HuH-7 (cell line): ENCODE measurements at places on chromosomes 3 and 15.

DNA sequence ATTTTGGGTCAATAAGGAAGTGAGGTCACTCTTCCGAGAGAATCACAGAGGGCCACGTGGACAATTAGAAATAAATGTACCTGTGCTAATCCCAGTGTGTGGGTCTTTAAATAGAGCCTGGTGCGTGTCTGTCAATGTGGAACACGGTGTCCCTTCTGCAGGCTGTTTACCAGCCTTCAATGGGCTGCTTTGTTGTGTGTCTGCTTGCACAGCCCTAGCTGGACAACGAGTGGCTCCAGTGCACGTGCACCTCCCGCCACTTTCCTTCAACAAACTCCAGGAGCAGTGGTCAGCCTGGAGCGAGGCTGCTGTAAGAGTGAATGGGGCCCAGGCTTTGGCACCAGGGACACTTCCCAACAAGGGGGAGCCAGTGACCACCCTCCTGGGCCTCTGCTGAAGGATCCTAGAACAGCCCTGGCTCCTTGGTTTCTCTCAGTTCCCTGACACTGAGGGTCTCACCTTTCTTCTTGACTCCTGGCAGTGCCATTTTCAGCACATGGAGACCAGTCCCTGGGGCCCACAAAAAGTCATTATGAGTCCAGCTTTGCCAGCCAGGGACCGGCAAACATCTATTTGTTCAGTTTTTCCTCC, 76.1 kb downstream of the ISG20 start:
- DNase-seq, result no peak

GRCh38 chr3:54131026-54131605, 8.8 kb downstream of the CACNA2D3 start:
- DNase-seq, result no peak

DNA sequence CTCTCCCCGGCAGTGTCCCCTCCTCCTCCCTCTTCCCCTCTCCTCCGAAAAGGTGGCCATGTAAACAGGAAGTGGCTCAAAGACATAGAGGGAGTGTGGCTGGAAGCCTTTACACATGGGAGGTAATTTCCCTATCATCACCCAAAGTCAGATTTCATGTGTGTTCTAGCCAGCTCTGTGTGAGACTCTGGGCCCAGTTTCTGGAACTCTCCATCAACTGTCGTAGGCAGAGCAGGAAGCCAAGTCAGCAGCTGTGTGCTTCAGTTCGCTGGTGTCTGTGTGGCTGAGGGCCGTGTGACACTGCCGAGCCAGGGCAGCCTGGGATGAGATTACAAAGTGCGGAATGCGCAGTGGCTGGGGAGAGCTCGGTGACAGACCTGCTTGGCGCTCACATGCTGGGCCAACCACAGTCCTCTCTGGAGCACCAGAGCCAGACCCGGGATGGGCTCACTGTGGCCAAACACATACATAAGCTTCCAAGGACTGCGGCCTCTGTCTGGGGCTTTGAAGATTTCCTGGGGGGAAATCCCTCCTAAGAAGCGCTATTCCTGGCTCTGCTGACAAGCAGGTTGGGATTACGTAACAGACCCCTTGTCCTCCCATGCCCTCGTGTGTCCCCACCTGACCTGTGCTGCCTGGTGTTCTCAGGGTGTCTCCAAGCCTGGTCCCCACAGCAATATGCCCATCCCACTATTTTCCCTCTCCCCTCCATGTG, 50.7 kb downstream of the UMPS start:
- peak; percentile 60 for DNase-seq

DNA sequence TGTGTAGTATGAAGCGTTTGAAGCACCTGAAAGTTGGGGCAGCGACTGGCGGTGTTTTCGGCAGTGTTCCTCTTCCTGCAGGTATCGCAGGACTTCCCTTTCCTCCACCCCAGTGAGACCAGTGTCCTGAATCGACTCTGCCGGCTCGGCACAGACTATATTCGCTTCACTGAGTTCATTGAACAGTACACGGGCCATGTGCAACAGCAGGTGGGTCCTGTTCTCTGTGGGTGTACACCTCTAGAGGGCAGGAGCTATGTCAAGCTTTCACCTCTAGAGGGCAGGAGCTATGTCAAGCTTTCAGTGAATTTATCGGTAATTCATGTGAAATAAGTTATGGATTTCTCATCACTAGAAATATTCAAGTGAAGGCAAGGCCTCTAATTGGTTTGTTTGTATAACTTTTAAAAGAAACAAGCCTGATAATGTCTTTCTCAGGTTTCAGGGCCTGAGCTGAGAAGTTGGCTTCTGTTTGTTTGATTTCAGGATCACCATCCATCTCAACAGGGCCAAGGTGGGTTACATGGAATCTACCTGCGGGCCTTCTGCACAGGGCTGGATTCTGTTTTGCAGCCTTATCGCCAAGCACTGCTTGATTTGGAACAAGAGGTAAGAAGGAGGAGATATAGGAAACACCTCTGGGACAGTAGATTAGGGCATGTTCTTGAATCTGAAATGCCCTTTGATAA, 5.3 kb downstream of the TUBGCP4 start:
- DNase-seq, result peak; percentile 30

DNA sequence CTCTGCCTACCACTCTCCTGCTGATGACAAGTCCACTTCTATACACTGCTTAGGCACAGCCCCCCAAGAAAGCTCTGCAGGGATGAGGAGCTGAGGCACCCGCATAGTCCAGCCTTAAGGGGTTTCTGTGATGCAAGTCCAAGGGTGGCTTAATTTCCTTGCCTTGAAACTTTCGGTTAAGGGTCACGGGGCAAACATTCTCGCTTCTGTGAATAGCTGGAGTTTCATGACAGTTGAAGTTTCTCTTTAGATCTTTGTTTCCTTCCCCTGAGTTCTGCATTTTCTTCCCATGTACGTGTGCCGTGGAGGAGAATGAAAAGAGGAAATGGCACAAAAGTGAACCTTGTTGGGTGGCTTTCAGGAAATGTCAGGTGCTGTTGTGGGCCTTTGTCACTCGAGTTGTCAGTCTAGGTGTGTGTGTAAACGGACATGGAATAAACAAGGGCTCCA, 7.0 kb downstream of the GPR160 start:
- no peak for DNase-seq

DNA sequence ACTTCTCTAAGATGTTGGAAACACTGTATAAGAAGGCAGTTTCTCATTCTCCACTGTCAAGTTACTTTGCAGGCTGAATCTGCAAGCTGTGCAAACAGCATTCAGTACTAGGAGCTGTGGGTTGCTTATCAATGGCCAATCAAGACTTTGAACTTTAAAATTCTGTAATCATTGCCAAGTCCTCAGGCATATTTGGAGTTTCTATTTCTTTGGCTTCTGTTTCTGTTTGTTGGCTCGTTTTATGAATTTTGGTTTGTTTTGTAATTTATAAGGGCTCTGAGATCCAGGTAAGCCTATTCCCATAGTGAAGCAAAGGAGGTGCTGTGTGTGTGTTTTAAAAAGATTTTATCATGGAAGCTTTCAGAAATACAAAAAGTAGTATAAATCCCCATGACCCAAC, 32.1 kb downstream of the TLNRD1 start:
- DNase-seq, result no peak

- DNase-seq, result no peak
Measured at GRCh38 chr15:37397266-37398022, 297.1 kb upstream of the MEIS2 start.

DNA sequence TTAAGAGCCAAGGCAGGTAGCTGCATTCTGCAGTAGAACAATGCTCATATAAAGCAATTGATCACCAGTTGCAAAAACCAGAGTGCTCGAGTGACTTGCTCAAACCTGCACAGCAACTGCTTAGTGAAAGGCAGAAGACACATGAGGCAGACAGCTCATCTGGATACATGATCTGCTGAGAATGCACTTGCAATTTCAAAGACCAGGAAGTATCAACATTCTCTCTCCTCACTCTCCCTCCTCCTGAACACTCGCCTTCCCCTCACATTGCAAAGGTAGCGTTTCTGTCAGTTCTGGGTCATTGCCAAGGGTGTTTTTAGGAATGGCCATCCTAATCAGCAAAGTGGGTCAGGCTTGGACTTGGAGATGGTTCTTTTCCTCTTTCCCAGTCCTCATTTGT, 61.0 kb downstream of the BFSP2 start:
- no peak for DNase-seq

DNA sequence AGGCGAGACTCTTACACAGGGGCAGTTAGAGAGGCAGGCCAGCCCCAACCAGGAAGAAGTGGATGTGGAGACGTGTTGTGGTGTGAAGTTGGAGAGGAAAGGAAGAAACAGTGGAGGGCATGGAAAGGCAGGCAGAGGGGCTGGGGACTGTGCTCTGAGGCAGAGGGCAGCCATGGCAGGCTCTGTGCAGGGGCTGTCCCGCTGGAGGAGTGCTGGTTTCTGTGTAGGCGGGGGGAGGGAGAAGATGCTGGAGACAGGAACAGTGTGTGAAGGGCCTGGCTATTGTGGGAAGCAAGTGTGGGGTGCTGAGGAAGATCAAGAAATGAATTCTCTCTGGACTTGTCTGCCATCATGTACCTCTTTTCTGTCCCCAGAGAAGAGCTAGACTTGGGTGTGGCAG, 21.0 kb downstream of the SNAPC5 start:
- DNase-seq, result no peak

DNA sequence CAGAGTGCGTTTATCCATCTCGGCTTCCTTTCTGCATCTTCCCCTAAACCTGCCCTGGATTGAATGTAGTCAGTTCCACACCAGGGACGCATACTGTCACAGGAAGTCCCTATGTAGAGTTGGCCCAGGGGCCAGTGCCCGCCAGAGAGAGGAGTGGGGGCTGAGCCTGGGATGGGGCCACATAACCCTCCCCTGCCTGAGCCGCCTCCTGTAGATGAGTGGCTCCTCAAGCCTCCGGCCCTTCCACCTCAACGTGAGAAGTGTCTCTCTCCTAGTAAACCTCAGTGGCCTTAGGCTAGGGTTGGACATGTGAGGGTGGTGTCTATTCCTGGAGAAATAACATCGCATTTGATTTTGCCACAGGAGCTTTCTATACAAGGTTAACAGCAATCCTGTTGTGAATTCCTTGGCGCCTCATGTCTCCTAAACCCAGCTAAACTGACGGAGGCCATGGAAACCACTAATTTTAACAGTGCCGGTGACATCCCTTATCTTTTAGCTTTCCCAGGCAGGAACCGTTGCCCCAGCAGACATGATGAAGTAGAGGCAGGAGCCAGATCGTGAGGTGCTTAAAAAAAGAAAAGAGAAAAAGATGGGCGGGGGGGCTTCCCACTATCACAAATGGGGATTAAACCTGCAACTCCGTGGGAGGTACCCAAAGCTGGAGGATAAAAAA, 171.1 kb downstream of the CHDH start:
- no peak for DNase-seq
